Spinal cord (tissue), 10 donors: ENCODE measurements at places on chromosomes 12 and 14. TPM values are rescaled to one million over a fixed set of nuclear protein-coding genes. Genes with fewer than 3 reads are reported as not detected.

Gene ALKBH2
- total RNA-seq: 14.2 TPM

Gene CD163L1
- total RNA-seq: 4.9 TPM

Gene HCAR2
- 1.1 TPM for total RNA-seq

Gene AQP6
- 2.3 TPM for total RNA-seq

Gene KIF5A
- 101 TPM for total RNA-seq

Gene ANKS1B
- total RNA-seq: 131 TPM

Gene SOX5
- 47.9 TPM for total RNA-seq

Gene MDP1
- total RNA-seq: 46.2 TPM

Gene OAS1
- 14.5 TPM for total RNA-seq

Gene CLEC2B
- 13.7 TPM for total RNA-seq

Gene HSPB8
- total RNA-seq: 14.8 TPM

Gene PLD4
- total RNA-seq: 30.7 TPM

Gene ADAM20
- 1.7 TPM for total RNA-seq

Gene VWF
- 40.4 TPM for total RNA-seq

Gene FBLN5
- total RNA-seq: 33.0 TPM

Gene CLEC1A
- total RNA-seq: 14.9 TPM

Gene FAM186B
- total RNA-seq: 0.55 TPM

Gene AICDA
- total RNA-seq: 0.11 TPM

Gene ART4
- 1.2 TPM for total RNA-seq

Gene GPRC5D
- total RNA-seq: not detected

Gene CCDC38
- not detected for total RNA-seq

Gene PRICKLE1
- total RNA-seq: 23.1 TPM

Gene PPP2R5C
- total RNA-seq: 136 TPM

Gene CLEC9A
- 0.28 TPM for total RNA-seq

Gene LYZ
- 9.1 TPM for total RNA-seq

Gene PLEKHH1
- 20.7 TPM for total RNA-seq

Gene SPRYD3
- 34.5 TPM for total RNA-seq

Gene HOXC12
- total RNA-seq: 2.3 TPM

Gene DPPA3
- not detected for total RNA-seq

Gene NYNRIN
- 37.4 TPM for total RNA-seq

Gene FGF23
- total RNA-seq: 0.40 TPM

Gene KLRK1
- total RNA-seq: 10.1 TPM

Gene SRRM4
- total RNA-seq: 3.8 TPM

Gene ERC1
- 44.3 TPM for total RNA-seq

Gene MIPOL1
- 19.6 TPM for total RNA-seq

Gene ISCU
- total RNA-seq: 90.9 TPM

Gene CLEC2A
- 0.17 TPM for total RNA-seq

Gene FAM234B
- 43.7 TPM for total RNA-seq

Gene SPTB
- total RNA-seq: 19.0 TPM

Gene NPFF
- total RNA-seq: 3.0 TPM
